ENCODE measurements at places on chromosomes 11 and 22.
A peak's percentile ranks its signal among the peaks of the same experiment; 100 is the strongest.

DNA sequence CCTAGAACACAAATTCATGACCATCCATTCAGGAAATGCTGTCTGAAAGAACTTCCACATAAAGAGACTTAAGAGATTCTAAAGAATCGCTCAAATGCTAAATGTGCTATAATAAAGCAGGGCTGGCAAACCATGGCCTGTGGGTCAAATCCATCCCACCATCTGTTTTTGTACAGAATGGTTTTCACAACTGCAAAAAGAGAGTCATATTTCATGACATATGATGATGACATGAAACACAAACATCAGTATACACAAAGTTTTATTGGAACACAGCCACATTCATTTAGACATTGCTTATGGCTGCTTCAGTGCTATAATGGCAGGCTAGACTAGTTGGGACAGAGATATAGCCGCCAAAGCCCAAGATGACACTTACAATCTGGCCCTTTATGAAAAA is 85.1 kb downstream of the RRAS2 start:
- no peak for DNase-seq

GRCh38 chr11:848380-848931 is 5.8 kb downstream of the TSPAN4 start:
- DNase-seq = peak; percentile 51

- DNase-seq = no peak
These were observed 4.7 kb upstream of the KDM2A start for GRCh38 chr11:67114275-67114896.

- DNase-seq = peak; percentile 60
These were observed at the start of gene FUT4 for GRCh38 chr11:94543695-94544645. TSS of gene FUT4 (plus strand) at chr11:94543921. CDS start at chr11:94544134, 213 bp downstream.

- DNase-seq = no peak
These were observed 3.3 kb downstream of the TMEM121B start for GRCh38 chr22:17117890-17118289.

GRCh38 chr11:77637345-77638165 is at the start of gene CLNS1A:
TSS of gene CLNS1A (minus strand) at chr11:77637794. CDS start at chr11:77637714, 80 bp downstream.
- peak; percentile 62 for DNase-seq
